ENCODE measurements at places on chromosomes 7 and 10.

DNA sequence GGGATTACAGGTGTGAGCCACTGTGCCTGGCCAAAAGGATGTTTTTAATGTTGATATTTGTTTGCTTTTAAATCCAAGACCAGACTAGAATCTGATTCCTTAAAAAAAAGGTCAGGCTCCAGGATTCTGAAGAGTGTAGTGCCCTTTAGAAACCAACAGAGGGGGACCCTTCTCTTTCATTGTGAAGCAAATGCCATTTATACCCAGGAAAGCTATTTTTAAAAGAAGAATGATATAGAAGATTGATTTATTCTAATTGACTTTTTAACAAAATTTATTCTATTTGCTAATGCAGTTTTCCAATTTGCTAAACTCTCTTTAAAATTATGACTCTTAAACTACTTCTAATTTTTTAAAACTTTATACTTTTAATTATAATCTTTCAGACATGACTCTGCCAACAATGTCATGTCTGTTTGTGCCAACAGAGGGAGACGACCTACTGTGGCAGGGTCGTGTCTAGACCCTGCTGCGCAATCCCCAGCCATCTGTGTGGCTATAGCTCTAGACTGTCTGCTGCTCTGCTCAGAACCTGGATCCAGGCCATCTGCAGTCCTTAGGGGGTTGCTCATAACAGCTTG, 201.0 kb upstream of the IMMP2L start:
- DNase-seq: peak; percentile 52

DNA sequence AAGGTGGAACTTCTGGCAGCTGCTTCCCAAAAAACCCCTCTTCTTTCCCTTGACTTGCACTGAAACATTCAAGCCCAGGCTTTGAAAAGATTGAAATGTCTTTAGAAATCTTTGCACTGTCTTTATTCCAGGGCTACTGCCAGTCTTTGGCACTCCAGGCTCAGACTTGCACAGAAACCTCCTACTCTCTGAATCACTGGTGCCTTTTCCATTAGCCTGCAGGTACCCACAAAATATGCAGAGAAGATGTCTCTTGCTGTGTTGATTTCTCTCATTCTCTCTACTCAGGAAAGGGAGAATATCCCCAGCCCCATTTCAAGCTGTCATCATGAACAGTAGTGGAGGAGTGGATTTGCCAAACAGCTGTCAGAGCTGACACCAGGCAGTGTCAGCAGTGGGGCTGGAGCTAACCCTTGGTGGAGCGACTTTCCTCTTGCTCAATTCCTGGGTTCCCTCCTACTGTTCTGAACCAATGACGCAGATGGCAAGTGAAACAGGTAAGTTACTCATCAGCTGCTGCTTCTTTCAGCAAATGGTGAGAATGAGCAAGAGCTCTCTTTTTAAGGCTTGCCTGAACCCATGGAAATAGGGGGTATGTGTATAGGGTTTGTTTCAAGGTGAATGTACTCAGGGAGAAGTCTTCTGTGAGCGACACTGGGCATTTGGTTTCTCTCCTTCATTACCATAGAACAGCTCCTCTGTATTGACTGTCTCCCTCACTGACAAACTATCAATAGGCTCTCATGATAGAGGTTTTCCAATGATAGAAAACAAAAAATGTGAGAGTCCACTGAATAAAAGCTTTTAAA, 362.4 kb downstream of the ADRA2A start:
- no peak for DNase-seq

- no peak for DNase-seq
Measured at GRCh38 chr10:79237454-79238157, 109.7 kb upstream of the PPIF start.

GRCh38 chr7:36742911-36743775, 18.8 kb upstream of the AOAH start:
- no peak for DNase-seq

- no peak for DNase-seq
Measured at GRCh38 chr10:62899311-62899710, 83.1 kb upstream of the EGR2 start.

GRCh38 chr7:49174396-49174795, 250.0 kb downstream of the CDC14C start:
- no peak for DNase-seq

- no peak for DNase-seq
Measured at GRCh38 chr10:21626457-21627161, 92.6 kb downstream of the MLLT10 start.

DNA sequence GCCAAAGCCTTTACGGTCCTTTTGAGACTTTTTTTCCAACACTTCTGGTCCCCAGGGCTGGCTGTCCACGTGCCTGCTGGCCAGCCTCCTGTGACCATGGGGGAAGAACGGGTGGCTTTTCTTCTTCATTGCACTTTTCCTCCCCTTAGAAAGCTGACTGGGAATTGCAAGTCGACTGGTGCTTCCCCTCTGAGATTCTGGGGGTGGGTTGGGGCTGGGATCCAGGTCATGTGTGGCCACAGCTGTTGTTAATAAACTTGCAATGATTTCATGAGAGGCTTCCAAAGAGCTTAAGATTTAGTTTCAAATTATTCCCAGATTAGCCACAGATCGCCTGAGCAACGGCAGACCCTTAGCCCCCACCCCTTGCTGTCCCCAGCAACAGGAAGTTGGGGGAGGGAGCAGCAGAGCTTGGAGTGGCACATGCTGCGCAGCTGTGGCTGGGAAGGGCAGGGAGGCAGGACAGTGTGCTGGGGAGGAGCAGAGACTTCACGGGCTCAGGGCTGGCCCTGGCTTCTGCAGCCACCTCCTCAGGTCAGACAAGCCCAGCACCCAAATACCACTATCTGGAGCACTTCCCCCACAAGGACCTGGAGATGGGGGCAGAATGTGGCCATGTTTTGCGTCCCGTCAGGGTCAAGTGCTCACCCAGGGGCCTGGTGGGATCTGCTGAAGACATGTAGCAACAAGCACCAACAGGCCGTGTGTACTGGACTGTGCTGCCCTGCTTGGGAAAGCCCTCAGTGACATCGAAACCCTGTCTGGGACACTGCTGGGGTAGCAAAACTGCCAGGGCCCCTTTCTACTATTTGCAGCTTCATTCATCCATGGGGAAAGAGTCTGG, 147.1 kb downstream of the RNF216 start:
- no peak for DNase-seq

- DNase-seq: no peak
Measured at GRCh38 chr7:69670701-69671100, 72.4 kb downstream of the AUTS2 start.

- peak; percentile 91 for DNase-seq
Measured at GRCh38 chr7:48637382-48637781, 287.0 kb upstream of the CDC14C start.

DNA sequence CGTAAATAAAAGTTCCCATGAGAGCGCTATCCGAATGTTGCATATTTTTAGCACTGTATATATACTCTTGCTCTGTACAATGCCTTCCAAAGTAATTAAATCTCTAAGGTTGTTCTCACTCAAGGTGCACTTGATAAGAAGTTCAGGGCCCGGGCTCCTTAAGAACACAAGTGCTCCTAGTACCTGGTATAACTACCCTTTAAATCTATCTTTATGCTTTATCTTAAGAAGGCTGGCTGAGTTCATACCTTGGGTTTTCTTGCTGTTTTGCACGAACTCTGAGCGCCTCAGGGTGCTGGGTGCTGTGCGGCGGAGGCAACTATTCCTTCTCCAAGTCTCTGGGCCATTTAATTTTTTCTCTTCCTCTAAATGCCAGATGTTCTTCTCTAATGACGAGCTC, 80.4 kb downstream of the DNMBP start:
- DNase-seq: no peak

- no peak for DNase-seq
Measured at GRCh38 chr10:32954545-32955298, 3.3 kb downstream of the ITGB1 start.

- DNase-seq: no peak
Measured at GRCh38 chr10:29481906-29482440, 152.8 kb downstream of the SVIL start.

DNA sequence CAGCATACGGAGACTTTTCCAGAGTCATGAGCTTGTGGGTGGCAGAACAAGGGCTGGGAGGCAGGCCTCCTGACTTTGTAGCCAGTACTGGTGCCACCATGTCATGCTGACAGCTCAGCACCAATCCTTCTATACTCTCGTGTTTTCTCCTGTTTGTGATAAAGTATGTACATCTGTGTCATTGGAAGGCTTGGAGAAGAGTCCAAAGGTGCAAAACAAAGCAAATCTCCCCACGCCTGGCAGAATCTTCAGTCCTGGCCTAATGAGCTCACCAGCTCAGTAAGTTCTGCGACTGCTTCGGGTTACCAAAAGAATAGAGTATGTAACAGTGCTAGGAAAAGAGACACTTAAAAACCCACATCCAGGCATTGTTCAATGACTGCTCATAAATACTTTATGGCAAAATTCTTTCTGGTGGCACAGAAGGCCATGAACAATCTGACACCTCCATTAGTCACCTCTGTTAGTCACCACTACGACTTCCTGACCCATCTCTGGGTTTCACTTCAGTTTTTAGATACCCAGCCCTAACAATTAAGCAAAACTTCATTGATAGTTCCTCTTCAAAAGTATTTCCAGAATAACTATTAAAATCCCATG, 24.5 kb downstream of the STEAP1 start:
- DNase-seq: no peak

GRCh38 chr7:18004372-18004771, 23.3 kb downstream of the PRPS1L1 start:
- DNase-seq: no peak

GRCh38 chr10:125159486-125159931, 854 bp downstream of the CTBP2 start:
- DNase-seq: no peak

DNA sequence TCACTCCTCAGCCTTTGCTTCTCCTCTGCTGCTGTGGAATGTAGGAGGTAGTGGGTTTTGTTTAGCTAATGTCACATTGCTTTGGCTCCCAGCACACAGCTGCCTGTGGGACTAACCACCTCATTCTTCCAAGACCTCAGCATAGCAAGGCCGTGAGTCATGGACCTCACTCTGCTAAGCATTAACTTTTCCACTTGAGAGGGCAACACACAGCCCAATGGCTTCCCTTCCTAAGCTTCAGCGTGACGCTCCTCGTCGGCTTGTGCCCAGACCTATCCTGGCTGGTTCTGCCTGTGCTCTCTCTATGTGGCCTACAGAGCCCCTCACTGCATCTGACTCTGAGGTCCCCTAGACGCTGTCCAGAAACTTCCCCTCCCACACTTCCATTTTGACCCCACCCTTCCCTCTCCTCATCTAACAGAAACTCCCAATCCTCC, 23.3 kb downstream of the MYOF start:
- no peak for DNase-seq

GRCh38 chr10:99924451-99925255, 85.1 kb downstream of the DNMBP start:
- no peak for DNase-seq

DNA sequence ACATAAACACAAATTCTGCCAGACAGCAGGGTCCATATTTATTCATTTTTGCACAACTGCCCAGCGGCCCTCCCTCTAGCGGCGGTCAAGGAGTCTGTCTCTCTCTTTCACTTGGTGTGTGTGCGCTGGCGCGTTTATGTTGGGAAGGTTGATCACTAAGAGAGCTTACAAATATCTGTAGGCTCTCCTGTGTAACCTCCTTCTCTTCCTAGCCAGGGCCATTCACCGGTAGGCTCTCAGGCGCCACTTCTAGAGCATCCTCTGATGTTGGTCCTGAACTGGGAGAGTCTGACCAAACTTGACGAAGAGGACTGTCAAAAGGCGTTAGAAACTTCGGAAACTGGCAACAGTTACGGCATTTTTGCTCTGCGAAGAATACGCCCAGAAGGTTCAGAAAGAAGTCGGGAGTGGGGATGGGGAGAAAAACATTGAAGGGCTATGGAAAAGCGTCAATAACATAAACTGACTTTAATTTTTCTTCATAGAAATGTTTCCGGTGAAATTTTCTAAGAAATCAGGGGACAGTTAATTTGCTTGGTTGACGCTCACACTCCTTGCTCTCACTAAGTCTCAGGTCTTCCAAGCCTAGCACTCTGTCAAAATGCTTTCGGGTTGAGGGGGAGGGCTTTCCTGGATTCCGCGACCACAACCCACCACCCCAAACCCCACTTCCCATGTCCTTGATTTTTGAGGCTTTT, 731.1 kb downstream of the ZWINT start:
- no peak for DNase-seq

- no peak for DNase-seq
Measured at GRCh38 chr7:117711556-117711955, 161.7 kb downstream of the CTTNBP2 start.

- no peak for DNase-seq
Measured at GRCh38 chr10:110508806-110509544, 11.3 kb downstream of the DUSP5 start.

GRCh38 chr10:62384057-62384446, 9.9 kb downstream of the ZNF365 start:
- no peak for DNase-seq

- DNase-seq: no peak
Measured at GRCh38 chr10:112986544-112987190, 36.6 kb downstream of the TCF7L2 start.

- no peak for DNase-seq
Measured at GRCh38 chr10:44938956-44939355, 20.6 kb upstream of the RASSF4 start.

Data from SHP77 treated with DMSO at 0.1 percent for 48 hours (cell line).